Small intestine (tissue), 16 donors: ENCODE measurements at places on chromosomes 11 and 22. TPM values are rescaled to one million over a fixed set of nuclear protein-coding genes. Genes with fewer than 3 reads are reported as not detected.
A peak's percentile ranks its signal among the peaks of the same experiment; 100 is the strongest.

GRCh38 chr11:107493117-107493516 lies 35.5 kb upstream of the CWF19L2 start:
- peak; percentile 6 for DNase-seq

DNA sequence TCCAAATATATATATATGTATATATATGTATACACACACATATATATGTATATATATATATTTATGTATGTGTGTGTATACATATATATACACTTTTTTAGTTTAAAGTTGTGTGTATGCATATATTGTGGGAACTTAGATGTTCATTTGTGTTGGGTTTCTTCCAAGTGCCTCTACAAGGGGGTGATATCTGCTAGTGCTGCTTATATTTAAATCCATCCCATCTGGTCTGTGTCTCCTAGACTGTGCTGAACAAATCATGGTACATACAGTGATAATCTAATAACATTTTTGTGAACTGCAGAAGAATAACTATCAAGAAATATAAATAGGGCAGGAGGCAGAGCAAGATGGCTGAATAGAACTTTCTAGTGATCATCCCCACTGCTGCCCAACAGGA lies 696.4 kb downstream of the LRRC4C start:
- DNase-seq = no peak

- no peak for DNase-seq
Measured at GRCh38 chr11:5467527-5467926, 18.4 kb downstream of the OR51I2 start.

DNA sequence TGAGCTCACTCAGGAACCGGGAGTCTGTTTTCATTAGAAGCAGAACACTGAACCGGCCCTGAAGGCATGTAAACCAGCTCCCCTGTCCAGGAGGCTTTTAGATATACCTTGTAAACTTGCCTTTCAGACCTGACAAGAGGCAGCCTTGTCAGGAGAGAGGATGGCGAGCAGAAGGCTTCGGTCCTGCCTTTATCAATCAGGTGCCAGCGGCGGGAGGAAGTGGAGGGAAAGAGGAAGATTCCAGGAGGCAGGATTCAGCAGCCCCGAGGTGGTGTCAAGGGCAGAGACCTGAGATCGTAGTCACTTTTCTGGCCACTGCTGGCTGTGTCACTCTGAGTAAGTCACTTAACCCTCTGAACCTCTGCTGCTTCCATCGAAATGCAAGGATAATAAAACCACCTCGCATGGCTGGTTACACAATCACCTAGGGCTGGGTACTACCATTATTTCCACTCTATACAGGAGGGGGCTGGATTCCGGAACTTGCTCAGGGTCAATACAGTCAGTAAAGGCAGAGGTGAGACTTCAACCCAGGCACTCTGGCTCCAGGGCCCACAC lies 181.0 kb downstream of the CHST1 start:
- DNase-seq = no peak

- no peak for DNase-seq
Measured at GRCh38 chr22:25848954-25849353, 107.0 kb downstream of the MYO18B start.

GRCh38 chr11:115872416-115872815 lies 368.2 kb upstream of the CADM1 start:
- DNase-seq = no peak

- DNase-seq = peak; percentile 9
Measured at GRCh38 chr11:112016088-112016764, 9.0 kb upstream of the DLAT start.

- DNase-seq = peak; percentile 38
Measured at GRCh38 chr22:25747245-25747944, 5.4 kb downstream of the MYO18B start.

- peak; percentile 50 for DNase-seq
Measured at GRCh38 chr11:48109046-48109666, 107.5 kb upstream of the OR4B1 start.

- DNase-seq = no peak
Measured at GRCh38 chr11:13880634-13881033, 81.9 kb upstream of the SPON1 start.

The LMO1 gene
- polyA plus RNA-seq = not detected

The PRG3 gene
- polyA plus RNA-seq = 0.22 TPM

The SLC25A45 gene
- 35.4 TPM for polyA plus RNA-seq

The CCDC15 gene
- 2.2 TPM for polyA plus RNA-seq

The BDNF gene
- not detected for polyA plus RNA-seq

The MRGPRX3 gene
- not detected for polyA plus RNA-seq

The MED15 gene
- 49.4 TPM for polyA plus RNA-seq

The SSRP1 gene
- polyA plus RNA-seq = 92.0 TPM

The SLC22A6 gene
- not detected for polyA plus RNA-seq
